ENCODE measurements at places on chromosomes 16 and 17.
A peak's percentile ranks its signal among the peaks of the same experiment; 100 is the strongest.

- DNase-seq = no peak
Measured at GRCh38 chr16:60041671-60042070, 1307.6 kb upstream of the GOT2 start.

- no peak for DNase-seq
Measured at GRCh38 chr16:29940656-29941055, 14.6 kb upstream of the KCTD13 start.

DNA sequence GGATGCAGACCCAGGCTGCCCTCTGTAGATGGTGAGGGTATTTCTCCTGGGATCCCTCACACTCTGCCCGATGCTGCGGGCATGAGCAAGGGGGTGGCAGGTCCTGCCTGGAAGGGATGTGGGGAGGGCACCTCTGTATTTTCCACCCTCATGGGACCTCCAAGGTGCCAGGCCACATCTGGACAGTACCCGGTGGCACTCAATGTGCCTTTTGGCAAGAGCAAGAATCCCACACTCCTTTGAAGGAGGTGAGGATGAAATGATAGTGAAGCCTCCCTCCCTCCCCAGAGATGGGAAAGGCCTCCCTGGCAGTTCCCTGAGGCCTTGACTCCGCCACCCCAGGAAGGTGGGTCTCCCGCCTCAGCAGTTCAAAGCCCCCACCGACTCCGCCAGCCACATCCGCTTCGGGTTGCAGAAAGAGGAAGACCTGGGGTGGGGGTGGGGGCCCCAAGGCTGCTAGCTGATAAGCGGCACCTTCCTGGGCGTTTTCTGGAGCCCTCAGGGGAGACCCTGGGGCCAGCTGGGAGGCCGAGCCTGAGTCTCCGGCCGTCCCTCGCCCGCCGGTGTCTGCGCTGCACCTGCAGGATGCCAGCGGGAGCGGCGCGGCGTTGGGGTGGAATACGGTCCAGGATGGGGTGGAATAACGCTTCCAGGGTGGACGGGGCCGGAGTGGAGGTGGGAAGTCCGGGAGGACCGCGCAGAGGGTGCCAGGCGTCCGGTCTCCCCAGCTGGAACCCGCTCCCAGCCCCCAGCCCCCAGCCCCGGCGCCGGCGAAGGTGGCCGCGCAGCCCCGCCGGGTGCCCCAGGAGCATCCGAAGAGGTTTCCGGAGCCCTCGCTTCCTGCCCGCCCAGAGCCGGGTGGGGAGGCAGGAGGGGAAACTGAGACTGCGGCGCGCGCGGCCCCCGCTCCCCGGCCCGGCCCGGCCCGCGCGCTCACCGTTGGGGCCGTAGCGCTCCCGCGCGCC is 718 bp downstream of the ATP2A3 start:
- DNase-seq = no peak

- no peak for DNase-seq
Measured at GRCh38 chr16:8752706-8753105, 44.7 kb downstream of the TMEM186 start.

DNA sequence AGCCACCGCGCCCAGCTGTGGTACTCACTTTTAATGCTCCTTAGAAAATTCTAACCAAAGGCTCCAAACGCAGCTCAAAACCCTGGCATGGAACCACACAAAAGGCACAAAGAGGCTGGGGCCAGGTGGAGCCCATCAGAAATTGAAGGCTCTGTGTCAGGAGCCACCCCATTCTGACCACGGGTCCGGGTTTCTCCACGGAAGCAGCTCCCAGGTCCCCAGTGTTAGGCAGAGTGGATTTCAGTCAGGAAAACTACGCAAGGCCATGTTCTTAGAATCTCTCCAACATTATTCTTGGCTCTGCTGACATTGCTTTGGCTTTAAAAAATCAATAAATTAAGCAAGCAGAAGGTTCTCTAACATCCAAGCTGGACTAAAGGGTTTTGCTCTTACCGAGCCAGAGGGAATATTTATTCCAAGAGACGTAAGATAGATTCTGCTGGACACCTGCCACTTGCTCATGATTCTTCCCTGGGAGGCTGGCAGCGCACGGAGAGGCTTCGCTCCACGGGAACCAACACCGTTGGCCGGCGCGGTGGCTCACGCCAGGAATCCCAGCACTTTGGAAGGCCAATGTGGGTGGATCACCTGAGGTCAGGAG is 93.5 kb downstream of the NXN start:
- no peak for DNase-seq

DNA sequence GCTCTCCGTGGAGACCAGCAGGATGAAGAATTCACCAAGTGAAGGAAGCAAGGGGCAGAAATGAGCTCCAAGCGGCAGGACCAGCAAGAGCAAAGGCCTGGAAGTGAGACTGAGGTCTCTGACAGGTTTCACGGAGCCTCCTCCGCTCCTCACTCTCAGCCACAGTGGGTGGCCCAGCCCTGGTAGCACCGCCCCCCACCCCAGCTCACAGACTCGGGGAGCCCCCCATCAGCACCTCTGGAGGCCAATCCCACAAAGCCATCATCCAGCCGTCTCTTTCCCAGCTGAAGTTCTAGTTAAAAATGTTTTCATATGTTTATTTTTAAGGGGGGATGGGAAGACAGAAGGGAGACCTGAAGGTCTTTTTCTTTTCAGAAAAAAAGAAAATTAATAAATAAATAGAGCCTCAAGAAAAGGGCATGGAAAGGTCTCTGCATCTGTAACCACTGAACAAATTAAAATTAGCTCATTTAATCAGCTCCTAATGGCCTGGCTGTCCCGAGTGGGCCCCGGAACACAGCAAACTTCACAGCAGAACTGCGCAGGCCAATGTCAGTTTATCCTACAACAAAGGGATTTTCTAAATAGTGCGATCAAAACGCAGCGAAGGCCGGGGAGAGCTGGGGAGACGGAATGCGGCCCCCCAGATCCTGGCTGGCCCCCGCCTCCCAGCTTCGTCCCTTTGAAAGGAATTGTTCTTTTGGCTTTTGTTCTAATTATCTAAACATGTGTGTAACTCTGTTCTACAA is 190.3 kb downstream of the ZNF423 start:
- no peak for DNase-seq

GRCh38 chr16:58306327-58306726 is 11.5 kb upstream of the PRSS54 start:
- no peak for DNase-seq

DNA sequence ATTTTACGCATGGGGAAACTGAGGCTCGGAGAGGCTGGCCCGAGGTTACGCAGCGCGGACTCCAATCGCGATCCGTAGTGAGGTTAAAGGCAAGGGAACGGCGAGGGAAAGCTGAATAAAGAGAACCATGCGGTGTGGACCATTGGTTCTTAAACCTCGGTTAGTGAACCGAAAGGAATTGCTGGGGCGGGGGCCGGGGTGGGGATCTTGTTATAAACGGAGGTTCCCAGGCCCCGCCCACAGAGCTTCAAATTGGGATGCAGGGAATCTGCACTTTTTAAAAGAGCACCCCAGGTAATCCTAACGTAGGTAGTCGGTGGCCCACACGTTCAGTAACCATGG is 524 bp downstream of the IQCK start:
- no peak for DNase-seq

GRCh38 chr16:4309833-4310266 is 6.0 kb upstream of the GLIS2 start:
- peak; percentile 42 for DNase-seq

GRCh38 chr17:49053171-49053829 is 56.1 kb downstream of the IGF2BP1 start:
- DNase-seq = no peak

GRCh38 chr16:72216767-72217166 is 44.8 kb upstream of the PMFBP1 start:
- DNase-seq = no peak

DNA sequence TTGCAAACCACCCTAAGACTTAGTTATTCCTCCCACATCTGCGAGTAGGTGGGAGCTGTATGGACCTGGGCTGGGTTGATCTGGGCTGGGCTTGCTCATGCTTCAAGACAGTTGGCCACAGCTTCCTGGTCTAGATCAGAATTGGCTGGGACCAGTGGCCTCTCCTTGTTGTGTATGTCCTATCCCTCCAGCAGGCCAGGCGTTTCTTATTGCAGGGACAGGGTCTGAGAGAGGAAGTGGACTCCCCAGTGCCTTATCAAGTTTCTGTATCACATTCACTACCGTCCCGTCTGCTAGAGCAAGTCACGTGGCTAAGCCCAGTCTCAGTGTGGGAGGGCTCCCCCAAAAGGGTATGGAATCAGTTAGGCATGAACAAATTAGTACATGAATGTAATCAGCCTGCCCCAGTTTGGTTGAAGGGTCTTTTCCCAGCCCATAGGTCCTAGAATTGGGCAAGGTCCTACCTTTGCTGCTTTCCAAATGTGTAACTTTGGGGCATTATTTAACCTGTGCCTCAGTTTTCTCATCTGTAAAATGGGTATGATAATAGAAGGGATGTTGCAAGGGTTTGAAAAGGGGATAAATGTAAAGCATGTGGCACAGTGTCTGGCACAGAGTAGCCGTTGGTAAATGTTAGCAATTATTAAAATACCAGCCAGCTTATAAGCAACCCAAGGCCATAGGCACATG is 36.0 kb downstream of the NKD1 start:
- no peak for DNase-seq

DNA sequence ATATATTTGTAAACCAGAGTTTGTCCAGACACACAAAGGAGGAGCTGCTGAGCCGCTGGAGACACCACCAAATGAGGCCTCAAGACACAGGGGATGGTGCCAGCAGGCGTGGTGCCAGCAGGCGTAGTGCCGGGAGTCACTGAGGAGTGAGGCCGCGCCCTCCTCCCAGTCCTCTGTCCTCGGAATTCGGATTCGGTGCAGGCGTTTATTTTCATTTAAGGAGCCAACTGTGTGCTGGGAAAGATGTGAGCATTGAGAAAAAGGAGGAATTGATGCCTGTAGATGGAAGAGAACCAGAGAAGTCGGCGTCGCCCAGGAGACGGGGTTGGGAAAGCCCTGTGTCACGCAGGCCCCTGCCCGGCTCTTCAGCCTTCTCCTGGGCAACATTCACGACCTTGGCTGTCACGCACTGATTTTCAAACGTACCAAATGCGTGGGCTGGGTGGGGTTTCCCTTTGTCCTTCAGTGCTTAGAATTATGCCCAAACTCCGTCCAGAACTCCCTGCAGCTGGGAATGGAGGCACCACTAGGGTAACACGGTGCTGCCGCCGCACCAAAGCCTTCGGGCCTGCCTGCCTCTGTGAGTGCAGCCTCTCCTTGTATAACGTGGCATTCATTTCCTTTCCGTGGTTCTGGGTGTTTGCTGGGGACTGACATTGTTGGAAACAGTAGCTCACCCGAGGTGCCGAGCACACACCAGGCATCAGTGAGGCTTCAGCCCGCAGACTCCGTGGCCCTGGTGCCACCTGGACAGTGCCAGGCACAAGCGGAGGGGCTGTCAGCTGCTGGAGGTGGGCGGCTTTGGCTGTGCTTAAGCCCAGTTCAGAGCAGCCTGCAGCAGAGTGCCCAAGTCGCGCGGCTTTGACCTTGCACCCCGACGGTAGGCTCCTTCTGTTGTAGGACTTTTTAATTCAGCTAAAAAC is 49.0 kb upstream of the CHMP6 start:
- no peak for DNase-seq

- DNase-seq = no peak
Measured at GRCh38 chr16:27472091-27473020, 70.4 kb downstream of the IL21R start.

GRCh38 chr17:9645851-9646545 is 681 bp downstream of the USP43 start:
- DNase-seq = no peak

GRCh38 chr17:8420041-8420934 is 15.4 kb upstream of the NDEL1 start:
- DNase-seq = no peak

- DNase-seq = no peak
Measured at GRCh38 chr17:32259586-32259985, 6.0 kb upstream of the RHBDL3 start.

GRCh38 chr16:83470416-83470815 is 337.4 kb upstream of the HSBP1 start:
- no peak for DNase-seq

DNA sequence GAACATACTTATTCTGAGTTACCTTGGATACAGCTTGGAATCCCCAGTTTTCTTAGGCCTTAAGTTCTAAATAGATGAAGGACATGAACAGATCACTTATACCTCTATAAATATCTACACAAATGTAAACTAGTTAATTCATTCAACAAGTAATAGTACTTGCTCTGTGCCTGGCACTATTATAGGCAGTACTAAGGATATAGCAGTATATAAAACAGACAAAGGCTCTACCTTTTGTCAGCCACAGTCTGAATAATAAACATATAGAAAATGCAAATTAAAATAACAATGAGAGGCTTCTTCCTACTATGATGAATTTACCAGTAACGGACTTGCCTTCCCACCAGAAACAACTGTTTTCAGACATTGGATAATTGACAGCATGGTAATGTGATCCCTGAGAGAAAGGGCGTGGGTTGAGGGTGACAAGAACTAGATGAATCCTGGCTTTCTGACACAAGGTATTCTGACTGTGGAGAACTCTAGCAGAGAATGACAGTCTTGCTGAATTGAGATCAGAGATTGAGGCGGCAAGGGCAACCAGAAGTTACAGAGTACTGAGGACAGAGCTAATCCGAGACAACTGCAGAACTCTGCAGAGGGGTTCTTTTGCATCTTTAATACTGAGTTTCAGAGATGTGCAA is 170.5 kb downstream of the TANC2 start:
- DNase-seq = no peak

DNA sequence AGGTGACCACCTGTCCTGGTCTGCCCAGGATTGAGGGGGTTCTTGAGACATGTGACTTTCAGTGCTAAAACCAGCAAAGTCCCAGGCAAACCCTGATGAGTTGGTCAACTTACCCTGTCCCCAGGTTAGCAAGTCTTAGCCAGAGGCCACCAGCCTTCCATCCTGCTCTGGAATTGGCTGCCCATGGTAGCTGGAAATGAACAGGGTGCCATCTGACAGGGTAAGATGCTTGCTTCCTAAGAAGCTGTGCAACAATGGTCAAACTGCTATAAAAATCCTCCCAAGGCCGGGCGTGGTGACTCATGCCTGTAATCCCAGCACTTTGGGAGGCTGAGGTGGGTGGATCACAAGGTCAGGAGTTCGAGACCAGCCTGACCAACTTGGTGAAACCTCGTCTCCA is 22.8 kb upstream of the MTMR4 start:
- no peak for DNase-seq

- DNase-seq = no peak
Measured at GRCh38 chr17:78416791-78417530, 38.5 kb downstream of the PGS1 start.

GRCh38 chr16:68283801-68284598 is 19.7 kb downstream of the SLC7A6 start:
- DNase-seq = no peak

- no peak for DNase-seq
Measured at GRCh38 chr17:66580956-66581391, 253.9 kb upstream of the CACNG5 start.

GRCh38 chr17:2302778-2303203 is 794 bp downstream of the SMG6 start:
- no peak for DNase-seq

- DNase-seq = no peak
Measured at GRCh38 chr16:11602321-11602720, 15.6 kb upstream of the LITAF start.

Measured in GOT3 (cell line).